Activated naive CD4-positive, alpha-beta T cell (primary cell): ENCODE measurements at places on chromosomes 5 and 9.

DNA sequence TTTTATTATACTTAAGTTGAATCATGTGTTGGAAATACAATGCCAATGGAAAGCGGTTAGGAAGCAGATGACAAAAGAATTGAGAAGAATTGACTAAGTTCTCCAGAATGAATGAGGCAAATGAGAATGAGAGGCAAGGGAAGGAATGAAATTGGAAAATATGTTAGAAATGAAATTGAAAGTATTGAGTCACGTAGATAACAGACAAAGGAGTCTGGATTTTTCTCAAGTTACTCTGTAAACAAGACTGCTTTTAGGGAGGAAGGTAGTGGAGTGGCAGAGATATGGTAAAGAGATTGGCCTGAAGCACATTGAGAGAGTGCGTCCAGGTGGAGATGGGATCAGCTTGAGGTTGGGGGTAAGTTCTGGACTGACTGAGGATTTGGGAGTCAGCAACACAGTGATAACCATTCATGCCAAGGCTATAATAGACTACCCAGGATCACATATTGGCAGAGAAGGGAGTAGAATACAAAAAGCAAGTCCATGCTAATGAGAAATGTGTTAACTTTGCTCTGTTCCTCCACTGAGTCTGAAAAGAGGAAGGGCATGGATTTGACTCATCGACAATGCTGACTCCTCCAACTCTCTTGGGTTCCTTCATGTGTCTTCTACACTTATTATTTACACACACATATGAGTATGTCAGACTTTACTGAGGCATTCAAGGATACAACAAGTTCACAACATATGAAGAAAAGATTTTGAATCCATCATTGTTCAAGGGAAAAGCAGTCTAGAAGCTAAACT, 814.2 kb upstream of the ZNF608 start:
- no peak for DNase-seq

- DNase-seq, result no peak
These were observed 32.0 kb downstream of the SEMA5A start for GRCh38 chr5:9513827-9514226.

DNA sequence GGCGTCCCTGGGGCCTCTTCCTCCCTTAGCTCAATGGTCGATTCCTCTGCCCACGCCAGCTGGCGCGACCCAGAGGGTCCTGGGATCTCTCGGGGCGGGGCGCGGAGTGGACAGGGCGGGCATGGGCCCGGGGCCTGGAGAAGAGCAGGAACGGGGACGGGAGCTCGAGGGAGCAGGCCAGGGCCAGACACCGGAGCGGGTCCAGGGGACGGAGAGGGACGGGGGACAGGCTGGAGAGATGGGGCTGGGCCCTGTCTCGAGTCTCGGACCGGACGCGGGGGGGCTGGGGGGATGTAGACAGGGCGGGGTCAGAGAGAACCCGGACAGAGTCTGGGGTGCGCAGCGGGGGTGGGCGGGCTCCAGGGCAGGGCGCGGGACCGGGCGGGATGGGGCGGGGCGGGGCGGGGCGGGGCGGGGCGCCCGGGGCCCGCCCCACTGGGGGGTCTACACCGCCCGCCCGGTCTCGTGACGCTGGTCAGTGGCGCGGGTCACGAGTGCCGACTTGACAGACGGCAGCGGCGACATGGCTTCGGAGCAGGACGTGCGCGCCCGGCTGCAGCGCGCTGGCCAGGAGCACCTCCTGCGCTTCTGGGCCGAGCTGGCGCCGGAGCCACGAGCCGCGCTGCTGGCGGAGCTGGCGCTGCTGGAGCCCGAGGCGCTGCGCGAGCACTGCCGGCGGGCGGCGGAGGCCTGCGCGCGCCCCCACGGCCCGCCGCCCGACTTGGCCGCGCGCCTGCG, at the start of gene UAP1L1:
Gene UAP1L1 (plus strand): TSS at position 508 of the 738 bp plus-strand sequence. CDS start 16 bp downstream, at position 524.
- no peak for DNase-seq

- DNase-seq, result no peak
These were observed 170.6 kb downstream of the CACNA1B start for GRCh38 chr9:138048184-138048583.

DNA sequence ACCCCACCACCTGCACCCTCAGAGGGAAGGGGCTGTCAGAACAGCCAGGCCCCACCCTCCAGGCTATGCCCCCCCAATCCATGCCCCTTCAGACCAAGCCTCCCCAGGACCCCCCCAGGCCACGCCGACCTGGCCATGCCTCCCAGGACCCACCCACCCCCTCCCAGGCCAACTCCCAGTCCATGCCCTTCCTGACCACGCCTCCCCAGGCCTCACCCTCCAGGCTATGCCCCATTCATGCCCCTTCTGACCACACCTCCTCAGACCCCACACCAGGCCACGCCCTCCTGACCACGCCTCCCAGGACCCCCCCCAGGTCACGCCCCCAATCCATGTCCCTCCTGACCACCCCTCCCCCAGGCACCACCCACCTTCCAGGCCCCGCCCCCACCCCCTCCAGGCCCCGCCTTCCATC, 27.6 kb downstream of the TPPP start:
- DNase-seq, result no peak
